ENCODE measurements at places on chromosomes 2 and 18.

GRCh38 chr18:69628774-69629359 lies 228.2 kb downstream of the DOK6 start:
- no peak for DNase-seq

GRCh38 chr2:86134709-86135108 lies 28.7 kb downstream of the PTCD3 start:
- DNase-seq, result no peak

DNA sequence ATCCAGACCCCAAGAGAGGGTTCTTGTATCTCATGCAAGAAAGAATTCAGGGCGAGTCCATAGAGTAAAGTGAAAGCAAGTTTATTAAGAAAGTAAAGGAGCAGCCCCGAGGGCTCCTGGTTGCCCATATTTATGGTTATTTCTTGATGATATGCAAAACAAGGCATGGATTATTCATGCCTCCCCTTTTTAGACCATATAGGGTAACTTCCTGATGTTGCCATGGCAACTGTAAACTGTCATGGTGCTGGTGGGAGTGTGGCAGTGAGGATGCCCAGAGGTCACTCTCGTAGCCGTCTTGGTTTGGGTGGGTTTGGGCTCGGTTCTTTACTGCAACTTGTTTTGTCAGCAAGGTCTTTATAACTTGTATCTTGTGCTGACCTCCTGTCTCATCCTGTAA lies 750.2 kb upstream of the FANCL start:
- DNase-seq, result no peak

DNA sequence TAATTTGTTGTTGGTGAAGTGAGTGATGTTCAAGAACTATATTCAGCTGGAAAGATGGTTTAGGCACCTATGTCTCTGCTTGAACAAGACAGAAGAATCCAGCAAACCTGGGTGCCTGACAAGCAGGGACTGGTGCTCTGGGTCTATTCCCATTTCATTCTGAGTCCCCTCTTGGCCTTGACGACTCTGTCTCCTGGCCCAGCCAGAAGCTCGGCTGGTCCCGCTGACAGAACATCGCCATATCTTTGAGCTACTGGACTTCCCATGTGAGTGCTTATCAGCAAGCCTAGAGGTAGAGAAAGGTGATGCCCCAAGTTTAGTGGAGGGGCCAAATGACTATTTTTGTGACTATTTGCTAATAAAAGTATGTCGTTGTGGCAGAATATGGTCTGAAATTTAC lies 48.2 kb downstream of the SDC1 start:
- no peak for DNase-seq

DNA sequence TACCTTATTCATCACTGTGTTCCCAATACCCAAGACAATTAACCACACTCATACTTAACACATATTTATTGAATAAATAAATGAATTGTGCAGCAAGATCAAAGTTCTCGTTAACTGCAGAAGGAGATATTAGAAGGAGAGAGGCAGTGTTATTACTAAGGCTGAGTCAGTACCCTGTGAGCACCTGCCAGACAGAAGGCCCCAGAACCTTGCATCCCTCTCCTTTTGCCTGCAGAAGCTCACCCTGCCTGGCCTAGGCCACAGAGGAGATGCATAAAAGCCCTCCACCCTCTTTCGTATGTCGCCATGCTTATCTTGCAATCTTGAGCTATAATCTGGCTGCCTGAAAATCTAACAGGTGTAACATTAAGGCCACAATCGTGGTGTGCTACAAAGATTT lies 20.5 kb upstream of the RNF149 start:
- no peak for DNase-seq

DNA sequence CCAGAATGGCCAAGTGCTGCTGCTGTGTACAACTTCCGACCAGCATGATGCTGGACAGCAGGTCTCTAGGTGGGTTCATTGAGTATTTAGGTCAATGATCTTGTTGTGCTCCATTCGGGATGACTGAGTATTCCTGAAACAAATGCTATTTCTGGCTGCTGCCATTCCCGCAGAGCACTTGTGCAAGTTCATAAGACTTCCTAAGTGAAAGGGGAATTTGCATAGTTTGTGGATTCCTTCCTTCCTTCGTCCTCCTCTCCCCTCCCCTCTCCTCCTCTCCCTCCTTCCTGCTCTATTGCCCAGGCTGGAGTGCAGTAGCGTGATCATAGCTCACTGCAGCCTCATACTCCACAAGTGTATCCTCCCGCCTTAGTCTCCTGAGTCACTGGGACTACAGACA lies 40.4 kb downstream of the LDLRAD4 start:
- DNase-seq, result no peak

GRCh38 chr2:11502740-11503292 lies 31.0 kb upstream of the GREB1 start:
- no peak for DNase-seq

- no peak for DNase-seq
Measured at GRCh38 chr2:173191601-173192000, 116.0 kb downstream of the MAP3K20 start.

DNA sequence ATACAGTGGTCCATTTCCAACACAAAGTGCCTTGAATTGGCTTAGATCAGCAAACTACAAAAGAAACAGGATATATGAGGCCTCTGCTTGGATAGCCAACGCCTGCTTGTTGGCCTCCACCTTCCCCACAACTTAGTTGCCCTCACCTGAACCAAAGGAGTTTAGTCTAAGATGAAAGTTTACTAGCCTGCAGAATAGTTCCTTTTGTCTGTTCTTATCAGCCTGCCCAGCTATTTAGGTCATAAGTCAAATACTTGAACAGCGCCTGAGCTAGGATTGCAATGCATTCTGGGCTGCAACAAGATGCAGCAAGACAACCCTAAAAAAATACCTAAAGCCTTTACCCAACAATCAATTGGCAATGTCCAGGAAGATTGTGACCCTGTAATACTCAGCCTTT lies 13.1 kb upstream of the EPG5 start:
- no peak for DNase-seq

DNA sequence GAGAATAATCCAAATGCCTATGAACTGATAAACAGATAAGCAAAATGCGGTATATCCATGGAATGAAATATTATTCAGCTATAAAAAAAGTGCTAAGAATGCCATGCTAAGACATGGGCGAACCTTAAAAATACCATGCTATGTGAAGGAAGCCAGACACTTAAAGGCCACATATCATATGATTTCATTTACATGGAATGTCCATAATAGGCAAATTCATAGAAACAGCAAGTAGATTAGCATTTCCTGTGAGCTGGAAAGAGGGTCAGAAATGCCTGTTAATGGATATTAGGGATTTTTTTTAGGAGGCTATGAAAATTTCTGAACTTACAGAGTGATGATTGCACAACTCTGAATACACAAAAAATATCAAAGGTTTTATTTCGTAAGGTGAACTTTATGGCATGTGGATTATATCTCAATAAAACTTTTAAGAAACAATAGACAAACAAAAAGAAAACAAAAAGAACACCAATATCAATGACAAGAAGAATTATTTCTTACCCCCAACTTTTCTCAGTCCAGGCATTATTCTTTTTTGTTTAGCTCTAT lies 1207.7 kb downstream of the SUCLG1 start:
- DNase-seq, result no peak

DNA sequence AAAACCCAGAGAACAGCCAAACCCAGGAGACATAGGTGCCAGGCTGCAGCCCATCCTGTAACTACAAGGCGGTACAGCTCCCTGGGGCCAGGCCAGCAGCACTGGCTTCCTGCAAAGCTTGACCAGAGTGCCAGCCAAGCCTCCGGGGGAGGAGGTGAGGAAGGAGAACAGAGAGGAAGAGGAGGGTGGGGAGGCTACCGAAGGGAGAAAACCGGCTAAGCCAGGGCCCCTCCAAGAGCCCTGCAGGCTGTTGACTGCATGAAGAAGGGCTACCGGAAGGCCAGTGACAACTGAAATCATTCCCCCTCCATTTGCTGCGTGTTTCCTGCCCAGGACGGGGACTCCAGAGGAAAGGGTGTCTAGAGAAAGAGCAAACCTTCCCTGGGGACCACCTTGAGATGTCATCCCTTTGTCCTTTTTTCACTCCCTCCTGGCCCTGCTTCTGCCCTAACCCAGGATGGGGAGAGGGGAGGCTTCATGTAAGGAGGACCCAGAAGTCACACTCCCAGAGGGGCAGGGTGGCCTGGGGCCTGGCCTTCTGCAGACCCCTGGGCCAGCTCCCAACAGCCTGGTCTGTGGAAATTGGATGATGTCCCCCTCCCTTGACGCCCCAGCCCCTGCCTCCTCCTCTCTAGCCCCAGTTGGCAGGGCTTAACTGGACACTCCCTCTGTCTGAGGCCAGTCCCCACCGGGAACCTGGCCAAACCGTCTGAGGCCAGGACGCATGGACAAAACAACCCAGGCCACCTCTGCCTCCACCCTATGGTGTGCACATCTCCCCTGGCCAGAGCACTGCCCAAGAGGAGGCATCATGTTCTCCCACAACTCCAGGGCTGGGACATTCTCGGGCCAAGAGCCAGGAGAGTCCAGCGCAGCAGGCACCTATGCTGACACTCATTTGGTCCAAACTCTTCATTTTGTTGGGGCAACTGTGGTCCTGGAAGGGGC lies 207.8 kb downstream of the CYP26B1 start:
- DNase-seq, result no peak

- no peak for DNase-seq
Measured at GRCh38 chr2:196259507-196260481, 88.4 kb upstream of the STK17B start.

GRCh38 chr2:24085200-24085489 lies 511 bp upstream of the TP53I3 start:
- DNase-seq, result no peak

- no peak for DNase-seq
Measured at GRCh38 chr2:54120950-54121349, 5.5 kb downstream of the ACYP2 start.

- no peak for DNase-seq
Measured at GRCh38 chr2:18889565-18890332, 300.4 kb upstream of the NT5C1B start.

- DNase-seq, result no peak
Measured at GRCh38 chr2:44668336-44668735, 273.2 kb upstream of the SIX3 start.

GRCh38 chr2:18835787-18836186 lies 246.4 kb upstream of the NT5C1B start:
- no peak for DNase-seq

DNA sequence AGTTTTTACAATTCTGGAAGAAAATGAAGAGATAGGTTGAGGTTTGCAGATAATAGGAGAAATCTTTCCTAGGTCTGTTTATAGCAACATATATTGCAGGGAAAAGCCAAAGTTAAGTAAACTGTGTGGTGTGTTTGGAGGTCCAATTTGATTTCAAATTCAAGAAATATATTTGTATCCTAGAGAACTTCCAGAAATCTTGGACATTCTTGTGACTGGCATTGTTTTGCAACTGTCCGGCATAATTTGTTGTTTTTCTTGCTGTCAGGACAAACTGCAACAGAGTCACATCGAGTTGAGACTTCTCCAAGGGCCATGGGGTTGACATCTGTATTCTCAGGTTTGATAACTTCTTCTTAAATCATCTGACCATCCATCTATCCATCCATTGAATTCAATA lies 170.9 kb upstream of the ZEB2 start:
- no peak for DNase-seq

GRCh38 chr18:74587441-74587840 lies 10.2 kb upstream of the ZNF407 start:
- no peak for DNase-seq

DNA sequence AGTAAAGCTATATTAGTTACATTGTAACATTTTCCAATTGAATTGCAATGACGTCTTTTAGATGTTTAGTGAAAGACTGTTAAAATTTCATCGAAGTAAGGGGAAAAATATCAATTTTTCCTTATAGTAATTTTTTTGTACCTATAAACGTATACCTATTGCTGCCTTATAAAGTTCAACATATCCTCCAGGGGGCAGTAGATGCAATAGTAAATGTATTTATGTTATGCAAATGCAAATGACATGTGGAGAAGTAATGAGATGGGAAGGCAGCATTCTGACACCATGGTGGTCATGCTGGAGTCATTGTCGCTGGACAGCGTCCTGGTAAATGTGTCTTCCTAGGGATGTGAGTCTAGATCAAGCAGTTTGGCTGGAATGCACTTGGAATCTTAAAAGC lies 38.7 kb downstream of the MSTN start:
- no peak for DNase-seq

- DNase-seq, result no peak
Measured at GRCh38 chr2:25651066-25651465, 22.3 kb downstream of the DTNB start.

GRCh38 chr2:109212836-109213563 lies 84.0 kb downstream of the SH3RF3 start:
- no peak for DNase-seq

DNA sequence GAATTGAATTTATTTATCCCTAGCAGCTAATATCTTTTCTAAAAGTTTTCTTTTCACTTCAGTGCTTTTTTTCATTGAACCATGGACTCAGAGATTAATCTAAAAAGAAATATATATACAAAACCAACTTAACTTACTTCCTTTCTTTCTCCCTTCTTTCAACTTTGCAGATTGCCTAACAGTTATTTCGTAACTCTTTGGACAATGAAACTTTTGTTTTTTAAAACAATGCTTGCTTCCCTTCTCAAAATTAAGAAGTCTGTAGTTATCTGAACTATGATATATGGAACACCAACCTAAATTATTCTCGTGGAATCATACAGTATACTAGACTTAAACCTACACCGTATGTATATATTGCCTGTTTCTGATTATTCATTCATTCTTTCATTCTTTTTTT lies 62.9 kb downstream of the MIB1 start:
- DNase-seq, result no peak

DNA sequence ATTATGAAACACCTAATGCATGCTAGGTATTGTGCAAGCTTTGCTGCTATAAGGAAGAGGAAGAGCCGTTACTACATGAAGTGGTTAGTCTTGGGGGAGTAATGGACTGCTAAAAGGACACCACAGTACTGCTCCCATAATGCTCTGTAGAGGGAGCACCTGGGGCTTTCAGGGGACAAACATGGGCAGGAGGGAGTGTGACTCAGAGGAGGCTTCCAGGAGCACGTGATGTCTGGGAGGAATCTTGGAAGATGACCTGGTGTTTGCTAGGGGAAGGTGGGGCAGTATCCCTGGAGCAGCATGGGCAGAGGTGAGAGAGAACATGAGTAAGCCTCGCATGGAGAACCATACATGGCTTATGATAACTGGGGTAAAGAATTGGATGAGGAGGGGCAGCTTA lies 18.8 kb downstream of the MAPK4 start:
- DNase-seq, result no peak

Measured in stimulated activated CD4-positive, alpha-beta T cell treated with anti-CD3 and anti-CD28 coated beads, Interleukin-15, amount 100 ng/mL, for 1 hour (primary cell).